ENCODE measurements at places on chromosomes 5 and 9. TPM values are rescaled to one million over a fixed set of nuclear protein-coding genes. Genes with fewer than 3 reads are reported as not detected.

DNA sequence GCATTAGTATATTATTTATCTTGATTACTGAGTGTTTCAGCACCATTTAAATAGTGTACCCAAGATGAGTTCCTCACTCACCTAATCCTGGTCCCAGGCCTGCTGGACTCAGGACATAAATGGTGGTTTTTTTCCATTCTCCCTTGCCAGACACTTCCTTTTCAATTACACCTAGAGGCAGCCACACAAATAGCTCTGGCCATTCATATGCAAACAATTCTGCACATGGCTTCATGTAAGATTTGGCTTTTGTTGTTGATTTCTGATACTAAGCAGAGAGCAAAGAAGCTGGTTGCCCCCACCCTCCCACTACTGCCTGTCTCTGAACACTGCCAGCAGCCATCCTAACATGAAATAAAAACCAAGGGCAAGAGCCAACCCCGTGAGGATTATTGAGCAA lies 180.4 kb downstream of the SEMA5A start:
- no peak for DNase-seq

DNA sequence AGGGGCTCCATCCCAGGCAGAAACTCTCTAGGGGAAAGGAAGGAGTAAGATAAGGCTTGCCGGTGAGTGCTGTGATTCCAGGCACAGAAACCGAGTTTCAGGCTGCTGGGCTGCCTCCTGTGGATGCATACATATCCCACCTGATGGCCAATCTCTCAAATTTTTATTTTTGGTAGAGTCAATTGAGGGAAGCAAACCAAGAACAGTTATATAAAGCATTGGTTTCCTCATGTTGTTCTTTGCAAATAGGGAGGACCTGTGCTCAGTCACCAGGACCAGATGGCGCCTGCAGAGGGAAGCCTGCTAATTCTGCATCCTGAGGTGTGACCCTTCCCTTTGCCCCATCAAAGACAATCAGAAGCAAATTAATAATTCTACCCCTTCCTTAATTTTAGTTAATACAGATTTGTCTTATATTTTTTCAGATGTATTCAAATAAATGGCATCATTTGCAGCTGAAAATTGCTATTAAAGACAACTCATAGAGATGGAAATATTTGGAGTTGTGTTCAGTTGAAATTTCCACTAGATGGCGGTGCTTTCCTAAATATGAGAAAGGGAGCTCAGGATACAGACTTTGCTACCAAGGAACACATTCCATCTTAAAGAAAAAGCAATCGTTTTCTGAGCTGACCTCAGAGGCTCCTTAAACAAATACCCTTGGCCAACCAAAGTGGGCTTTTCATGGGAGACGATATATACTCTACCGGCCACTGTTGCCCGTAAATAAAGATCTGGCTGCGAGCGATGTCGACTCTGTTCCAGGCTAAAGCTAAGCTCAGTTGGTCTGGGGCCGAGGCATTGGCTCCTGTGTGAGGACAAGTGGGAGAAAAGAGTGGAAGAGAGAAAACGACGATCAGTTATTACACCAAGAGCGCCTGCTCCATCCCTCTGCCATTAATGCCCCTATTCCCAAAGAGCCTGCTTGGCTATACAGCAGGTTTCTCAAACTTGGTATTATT lies 225.7 kb upstream of the KLF9 start:
- peak; percentile 55 for DNase-seq

DNA sequence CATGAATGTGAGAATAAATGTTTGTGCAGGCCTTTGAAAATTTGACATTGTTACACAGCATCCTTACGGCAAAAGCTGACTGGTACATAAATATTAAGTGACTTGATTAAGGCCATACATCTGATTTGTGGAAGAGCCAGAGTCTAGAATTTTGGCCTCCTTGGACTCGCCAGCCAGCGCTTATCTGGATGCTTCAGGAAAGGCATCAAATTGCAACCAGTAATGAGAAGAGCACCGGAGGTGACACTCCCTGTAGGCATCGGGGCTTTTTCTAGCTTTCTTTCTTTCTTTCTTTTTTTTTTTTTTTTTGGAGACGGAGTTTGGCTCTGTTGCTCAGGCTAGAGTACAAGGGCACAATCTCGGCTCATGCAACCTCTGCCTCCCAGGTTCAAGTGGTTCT lies 13.2 kb upstream of the IER5L start:
- DNase-seq: no peak

DNA sequence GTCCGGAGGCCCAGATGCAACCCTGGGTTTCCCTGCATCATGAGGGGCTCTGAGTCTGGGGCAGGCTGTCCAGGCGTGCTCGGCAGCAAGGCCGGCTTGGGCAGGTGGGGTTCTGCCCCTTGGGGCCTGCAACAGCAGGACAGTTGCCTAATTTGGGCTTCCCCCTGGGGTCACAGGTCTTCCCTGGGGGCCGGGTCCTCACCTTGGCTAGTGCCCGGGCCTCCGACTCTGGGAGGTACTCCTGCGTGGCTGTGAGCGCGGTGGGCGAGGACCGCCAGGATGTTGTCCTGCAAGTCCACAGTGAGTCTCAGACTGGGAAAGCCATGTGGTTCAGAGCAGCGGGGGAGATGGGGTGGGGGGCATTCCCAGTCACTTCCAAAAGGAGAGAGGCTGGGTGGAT lies 82.1 kb upstream of the ASS1 start:
- no peak for DNase-seq

DNA sequence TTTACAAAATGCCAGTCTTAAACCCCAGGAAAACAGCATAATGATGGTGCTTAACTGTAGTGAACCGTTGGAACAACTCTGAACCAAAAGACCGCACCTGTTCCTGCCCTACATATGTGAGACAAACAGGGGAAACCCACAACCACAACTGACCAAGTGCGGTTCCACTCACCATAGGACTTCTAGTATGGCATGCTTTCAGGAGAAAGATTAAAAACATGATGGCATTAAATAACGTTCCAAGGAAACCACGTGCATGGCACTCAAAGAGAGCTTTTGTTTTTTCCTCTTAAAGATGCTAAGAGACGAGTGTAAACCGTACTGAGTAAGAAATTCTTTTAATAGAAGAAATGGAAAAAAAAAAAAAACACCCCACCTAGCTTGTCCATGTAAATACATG lies 119.8 kb downstream of the SSBP2 start:
- peak; percentile 91 for DNase-seq

- peak; percentile 5 for DNase-seq
Observed at GRCh38 chr5:180212363-180213255, 3.6 kb upstream of the RASGEF1C start.

- DNase-seq: no peak
Observed at GRCh38 chr5:9425710-9426109, 120.2 kb downstream of the SEMA5A start.

- DNase-seq: no peak
Observed at GRCh38 chr9:114735704-114736103, 53.7 kb upstream of the TEX48 start.

DNA sequence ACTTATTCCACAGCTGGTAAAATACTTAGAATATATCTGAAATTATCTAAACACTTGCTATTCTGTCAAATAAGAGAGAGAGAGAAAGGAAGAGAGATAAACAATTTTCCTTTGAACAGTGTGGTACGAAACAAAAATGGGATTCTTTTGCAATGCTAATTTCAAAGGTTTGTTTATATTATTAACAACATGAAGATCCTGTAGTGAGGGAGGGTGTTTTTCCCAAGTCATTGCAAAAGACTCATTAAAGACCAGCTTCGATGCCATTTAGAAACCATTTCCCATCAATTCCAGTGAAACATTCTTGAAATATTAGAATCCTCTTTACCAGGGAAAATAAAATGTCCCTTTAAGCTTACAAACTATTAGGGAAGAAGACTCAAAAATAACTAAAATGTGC lies 505.4 kb downstream of the SEMA5A start:
- DNase-seq: no peak

- no peak for DNase-seq
Observed at GRCh38 chr5:178751286-178751685, 20.8 kb upstream of the ZNF354A start.

DNA sequence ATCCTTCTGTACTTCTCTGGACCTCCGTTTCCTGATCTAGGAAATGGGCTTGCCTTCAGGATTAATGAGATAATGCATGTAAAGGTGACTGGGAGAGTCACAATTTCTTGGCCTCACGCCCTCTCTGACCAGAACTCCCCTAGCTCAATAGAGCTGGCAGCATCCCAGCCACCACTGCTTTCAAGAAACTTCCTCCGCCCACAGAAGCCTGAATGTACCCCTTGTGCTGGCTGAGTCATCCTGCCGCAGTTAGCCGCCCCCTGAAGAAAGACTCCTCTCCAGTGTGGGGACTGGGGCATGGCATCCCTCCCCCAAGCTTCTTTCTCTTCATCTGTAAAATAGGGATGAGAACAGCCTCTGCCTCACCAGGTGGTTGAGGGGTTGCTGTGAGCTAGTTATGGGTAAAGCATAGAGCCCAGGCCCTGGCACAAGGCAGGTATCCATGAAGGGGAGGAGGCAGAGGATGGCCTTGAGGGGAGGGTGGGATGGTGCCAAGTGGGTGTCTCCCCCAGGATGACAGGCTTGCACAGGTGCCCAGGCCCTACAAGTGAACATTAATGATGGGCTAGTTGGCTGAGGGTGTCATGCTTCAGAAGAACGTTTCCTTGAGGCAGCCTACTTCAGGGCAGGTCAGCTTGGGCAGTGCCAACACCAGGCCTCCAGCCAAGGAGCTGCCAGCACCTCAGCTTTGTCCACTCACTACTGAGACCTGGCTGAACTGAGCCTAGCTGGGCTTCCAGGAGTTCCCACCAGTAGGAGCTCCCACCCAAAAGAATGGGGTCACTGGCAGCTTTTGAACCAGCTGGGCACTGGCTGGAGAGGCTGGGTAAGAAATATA lies 3.4 kb downstream of the PDLIM4 start:
- DNase-seq: peak; percentile 93

DNA sequence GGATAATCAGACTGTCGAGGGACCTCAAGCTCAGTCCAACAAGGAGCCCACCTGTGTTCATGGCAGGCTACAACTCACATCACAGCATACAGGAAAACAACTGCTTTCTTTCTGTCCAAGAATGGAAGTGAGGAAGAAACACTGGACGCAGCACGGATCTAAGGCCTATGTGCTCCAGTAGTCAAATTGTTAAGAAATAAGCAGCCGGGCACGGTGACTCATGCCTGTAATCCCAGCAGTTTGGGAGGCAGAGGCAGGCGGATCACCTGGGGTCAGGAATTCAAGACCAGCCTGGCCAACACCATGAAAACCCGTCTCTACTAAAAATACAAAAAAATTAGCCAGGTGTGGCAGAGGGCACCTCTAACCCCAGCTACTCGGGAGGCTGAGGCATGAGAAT lies 427.8 kb downstream of the BNC2 start:
- DNase-seq: peak; percentile 72

- DNase-seq: no peak
Observed at GRCh38 chr9:3528451-3528850, 2.6 kb upstream of the RFX3 start.

- DNase-seq: no peak
Observed at GRCh38 chr9:134141906-134142305, 6.0 kb downstream of the WDR5 start.

DNA sequence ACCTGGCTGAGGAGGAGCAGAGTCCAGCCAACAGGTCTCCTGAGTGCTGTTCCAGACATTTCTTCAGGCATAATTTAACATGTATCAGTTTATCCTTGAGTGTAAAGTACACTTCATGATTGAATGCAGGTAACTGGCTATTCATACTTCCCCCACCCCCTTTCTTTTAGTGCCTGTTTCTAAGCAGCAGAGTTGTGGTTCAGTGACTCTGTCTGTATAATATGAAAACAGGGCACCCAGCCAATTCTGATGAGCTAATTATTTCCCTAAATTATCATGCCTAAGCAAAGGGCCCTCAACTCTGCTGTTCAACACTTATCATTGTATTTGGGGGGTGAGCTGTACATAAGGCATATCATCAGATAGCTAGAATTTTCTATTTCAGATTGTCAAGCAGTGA lies 51.9 kb upstream of the ZSWIM6 start:
- DNase-seq: peak; percentile 85

GRCh38 chr5:172713113-172713808 lies 57.7 kb downstream of the DUSP1 start:
- DNase-seq: peak; percentile 18

- DNase-seq: no peak
Observed at GRCh38 chr9:101572316-101572715, 22.5 kb downstream of the PPP3R2 start.

DNA sequence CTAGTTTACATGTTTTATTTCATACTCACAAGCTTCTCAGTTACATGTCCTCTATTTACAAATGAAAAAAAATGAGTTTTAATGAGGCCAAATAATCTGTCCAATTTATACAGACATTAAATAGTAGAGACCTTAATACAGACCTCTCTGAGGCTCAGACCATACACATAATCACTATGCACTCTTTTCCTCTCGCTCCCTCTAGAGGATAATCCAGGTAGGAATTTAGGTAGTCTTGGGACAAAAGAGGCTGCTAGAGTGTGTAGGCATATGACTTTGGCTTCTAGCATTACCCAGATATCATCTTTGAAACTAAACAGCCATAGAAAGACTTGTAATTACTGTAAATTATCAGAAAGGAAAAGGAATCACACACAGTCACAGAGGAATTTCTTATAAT lies 444.7 kb downstream of the HINT1 start:
- DNase-seq: peak; percentile 65

DNA sequence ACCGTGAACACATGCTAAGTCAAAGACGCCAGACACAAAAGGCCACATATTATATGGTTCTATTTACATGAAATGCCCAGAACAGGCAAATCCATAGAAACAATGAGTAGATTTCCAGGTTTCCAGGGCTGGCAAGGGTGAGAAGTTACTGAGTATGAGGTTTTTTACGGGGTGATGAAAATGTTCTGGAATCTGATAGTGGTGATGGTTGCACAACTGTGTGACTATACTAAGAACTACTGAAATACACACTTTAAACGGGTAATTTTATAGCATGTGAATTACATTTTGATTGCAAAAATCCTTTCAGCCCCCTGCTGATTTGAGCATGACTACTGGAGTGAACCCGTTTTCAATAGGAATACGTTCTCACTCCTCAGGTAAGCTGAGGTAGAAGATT lies 46.7 kb upstream of the TBC1D9B start:
- DNase-seq: peak; percentile 47

GRCh38 chr5:161498531-161498930 lies 48.0 kb downstream of the GABRB2 start:
- no peak for DNase-seq

DNA sequence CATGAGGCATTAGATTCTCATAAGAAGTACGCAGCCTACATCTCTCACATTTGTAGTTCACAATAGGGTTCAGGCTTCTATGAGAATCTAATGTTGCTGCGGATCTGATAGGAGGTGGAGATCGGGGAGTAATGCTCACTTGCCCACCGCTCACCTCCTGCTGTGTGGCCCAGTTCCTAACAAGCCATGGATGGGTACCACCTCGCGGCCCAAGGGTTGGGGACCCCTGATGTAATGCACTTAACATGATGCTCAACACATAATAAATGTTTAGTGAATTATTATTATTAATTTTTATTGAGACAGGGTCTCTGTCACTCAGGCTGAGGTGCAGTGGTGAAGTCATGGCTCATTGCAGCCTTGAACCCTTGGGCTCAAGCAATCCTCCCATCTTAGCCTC lies 104.7 kb upstream of the IL7R start:
- no peak for DNase-seq

- DNase-seq: peak; percentile 19
Observed at GRCh38 chr5:168114444-168115017, 176.9 kb upstream of the WWC1 start.

The SQSTM1 gene
- 387 TPM for total RNA-seq

The LHX3 gene
- total RNA-seq: not detected

The PITX1 gene
- 2.2 TPM for total RNA-seq

The ABCA1 gene
- 2.9 TPM for total RNA-seq

The FAM163B gene
- not detected for total RNA-seq

The CHSY3 gene
- 7.6 TPM for total RNA-seq

The NTNG2 gene
- total RNA-seq: 2.4 TPM

All from LHCN-M2 (cell line).